ENCODE measurements at places on chromosomes 16 and 17. TPM values are rescaled to one million over a fixed set of nuclear protein-coding genes. Genes with fewer than 3 reads are reported as not detected.

DNA sequence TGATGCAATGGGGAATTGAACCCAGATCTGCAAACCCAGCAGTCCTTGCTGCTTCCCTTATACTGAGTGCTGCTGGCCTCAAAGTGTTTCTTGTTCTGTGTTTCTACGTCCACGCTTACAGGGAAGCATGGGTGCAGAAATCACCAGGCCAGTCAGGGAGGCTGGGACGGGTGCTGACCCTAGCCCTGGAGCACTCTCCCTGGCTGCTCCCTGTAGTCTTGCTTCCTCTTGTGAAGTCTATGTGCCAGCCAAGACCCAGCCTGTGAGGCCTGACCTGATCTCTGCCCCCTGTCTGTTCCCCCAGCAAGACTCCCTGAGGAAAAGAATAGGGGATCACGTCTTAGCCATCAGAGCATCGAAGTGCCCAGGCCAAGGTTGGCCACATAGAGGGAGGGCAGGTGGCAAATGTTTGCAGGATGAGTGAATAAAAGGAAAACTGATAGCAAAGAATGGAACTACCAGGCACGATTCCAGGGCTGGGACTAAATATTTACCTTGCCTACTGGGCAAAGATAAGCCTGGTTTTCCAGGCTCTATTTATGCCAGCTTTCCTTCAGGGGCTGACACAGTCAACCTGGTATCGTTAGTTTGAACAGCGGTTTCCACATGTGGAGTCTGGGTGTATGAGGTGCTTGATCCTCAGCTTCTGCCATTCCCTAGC lies 41.2 kb upstream of the RHOT1 start:
- DNase-seq: no peak

DNA sequence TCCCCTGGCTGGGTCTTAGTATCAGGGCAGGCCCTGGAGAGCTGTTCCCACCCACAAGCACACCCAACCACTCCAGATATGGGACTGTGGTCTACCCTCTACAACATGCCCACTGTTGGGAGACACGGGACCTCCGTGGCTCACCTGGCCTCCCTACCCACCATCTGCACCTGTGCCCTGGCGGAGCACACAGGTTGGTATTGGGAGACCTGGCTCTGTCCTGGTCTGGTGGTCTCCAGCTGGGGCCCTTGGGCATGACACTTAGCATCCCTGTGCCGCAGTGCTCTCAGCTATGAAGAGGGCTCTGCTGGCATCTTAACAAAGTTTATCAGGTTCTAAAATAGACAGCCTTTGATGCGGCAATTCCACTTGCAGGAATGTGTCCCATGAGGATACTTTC lies 5.8 kb downstream of the C16orf95 start:
- DNase-seq: no peak

GRCh38 chr16:18983565-18984434 lies at the start of gene TMC7:
Gene TMC7 (plus strand): TSS chr16:18983934. CDS start chr16:18984064, 130 bp downstream.
- DNase-seq: no peak

DNA sequence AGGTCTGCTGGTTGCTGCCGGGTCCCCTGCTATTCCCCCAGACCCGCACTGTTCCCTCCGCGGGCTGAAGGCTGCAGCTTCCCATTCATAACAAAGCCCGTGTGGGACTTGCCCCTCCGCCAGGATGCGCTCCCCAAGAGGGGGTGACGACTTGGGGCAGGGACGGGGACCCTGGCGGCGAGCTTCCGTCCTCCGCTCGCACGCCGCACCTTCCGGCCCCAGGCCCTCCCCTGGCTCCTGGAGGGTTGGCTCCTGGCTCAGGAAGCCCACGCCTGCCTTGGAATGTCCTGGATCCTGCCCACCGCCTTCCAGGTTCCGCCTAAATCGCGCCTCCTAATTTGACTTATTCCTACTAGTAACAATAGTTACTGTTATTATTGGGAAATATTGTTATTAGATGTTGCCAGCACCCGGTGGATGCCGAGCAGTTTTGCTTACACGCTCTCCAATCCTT lies 1.1 kb upstream of the TFAP4 start:
- DNase-seq: peak; percentile 59

KRTAP4-5 gene
- polyA plus RNA-seq: not detected

All from naive thymus-derived CD8-positive, alpha-beta T cell (primary cell).